Cerebellar cortex (tissue), 1 donor: ENCODE measurements at places on chromosomes 5 and 9.

- peak; percentile 68 for DNase-seq
These were observed 51.1 kb downstream of the STARD4 start for GRCh38 chr5:111461255-111461671.

- no peak for DNase-seq
These were observed 365.8 kb upstream of the ZNF608 start for GRCh38 chr5:125112196-125112595.

DNA sequence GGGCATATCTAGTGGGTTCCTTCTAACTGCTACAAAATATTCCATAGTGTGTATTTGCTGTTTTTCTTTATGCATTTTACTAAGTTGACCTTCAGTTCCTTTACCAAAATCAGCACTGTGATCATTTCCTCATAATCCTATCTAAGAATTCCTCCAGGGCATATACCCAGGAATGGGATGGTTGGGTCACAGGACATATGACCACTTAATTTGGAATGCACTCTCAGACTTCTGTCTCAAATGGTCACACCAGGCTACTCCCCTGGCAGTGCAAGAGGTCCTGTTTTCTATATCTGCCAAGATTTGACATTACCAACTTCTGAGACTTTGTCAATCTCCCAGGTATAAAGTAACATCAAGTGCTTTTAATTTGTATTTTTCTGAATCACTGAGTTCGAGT is 63.9 kb downstream of the ADAMTS12 start:
- DNase-seq: no peak

DNA sequence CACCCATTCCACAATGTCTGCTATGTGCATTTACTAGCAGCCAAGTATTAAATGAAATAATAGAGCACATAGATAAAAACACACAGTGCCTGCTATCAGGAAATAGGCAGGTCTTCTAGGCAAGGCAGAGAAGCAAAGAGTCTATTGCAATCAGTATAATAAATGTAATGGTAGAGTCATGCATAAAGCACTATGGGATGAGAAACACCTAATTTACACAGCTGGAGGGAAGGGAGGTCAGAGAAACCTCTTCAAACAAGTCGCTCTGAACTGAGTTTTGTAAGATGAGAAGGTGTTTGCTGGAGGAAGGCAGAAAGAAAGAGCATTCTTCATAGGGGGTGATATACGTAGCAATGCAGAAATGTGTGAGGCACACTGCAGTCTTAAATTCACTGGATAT is 341.0 kb upstream of the DMAC1 start:
- no peak for DNase-seq

DNA sequence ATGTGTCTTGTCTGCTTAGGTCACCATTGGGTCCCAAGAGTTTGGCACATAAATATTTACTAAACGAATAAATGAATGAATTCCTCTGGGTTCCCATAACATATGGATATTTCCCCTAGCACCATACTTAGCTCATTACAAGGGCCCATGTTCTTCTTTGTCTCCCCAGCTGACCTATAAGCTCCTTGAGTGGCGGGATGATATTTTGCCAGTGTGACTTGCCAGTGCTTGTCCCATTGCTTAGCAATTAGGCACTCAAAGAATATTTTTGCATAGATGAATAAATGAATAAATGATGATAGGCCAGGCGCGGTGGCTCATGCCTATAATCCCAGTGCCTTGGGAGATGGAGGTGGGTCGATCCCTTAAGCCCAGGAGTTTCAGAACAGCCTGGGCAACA is 16.9 kb upstream of the CTNNA1 start:
- DNase-seq: no peak

GRCh38 chr9:114411452-114411851 is 23.7 kb upstream of the AKNA start:
- no peak for DNase-seq
